Stimulated activated CD8-positive, alpha-beta memory T cell treated with anti-CD3 and anti-CD28 coated beads, Interleukin-4, amount 100 ng/mL, for 4 hours (primary cell): ENCODE measurements at places on chromosomes 1 and 21.

GRCh38 chr1:1302006-1302430, 5.7 kb downstream of the ACAP3 start:
- no peak for DNase-seq

- no peak for DNase-seq
Observed at GRCh38 chr1:46026531-46026930, 105.9 kb downstream of the PIK3R3 start.

- DNase-seq, result no peak
Observed at GRCh38 chr1:233252441-233252840, 43.1 kb downstream of the PCNX2 start.

DNA sequence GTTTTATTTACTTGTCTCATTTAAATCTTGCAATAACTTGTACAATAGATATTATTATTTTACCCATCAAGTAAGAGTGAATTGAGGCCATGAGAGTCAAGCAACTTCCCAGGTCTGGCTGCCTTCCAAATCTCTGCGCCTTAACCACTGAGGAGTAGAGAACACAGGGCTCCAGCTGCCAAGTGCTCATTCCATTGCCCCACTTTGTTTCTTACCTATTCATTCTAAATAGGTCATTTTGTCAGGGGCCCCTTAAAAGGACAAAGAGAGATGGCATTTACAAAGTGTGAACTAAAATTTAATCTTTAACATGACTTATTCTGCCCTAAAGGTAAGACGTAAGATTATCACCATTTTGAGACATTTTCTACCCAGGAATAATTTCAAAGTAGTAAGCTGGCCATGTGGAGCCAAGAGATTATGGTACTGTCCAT, 3.5 kb downstream of the PPP1R15B start:
- no peak for DNase-seq

DNA sequence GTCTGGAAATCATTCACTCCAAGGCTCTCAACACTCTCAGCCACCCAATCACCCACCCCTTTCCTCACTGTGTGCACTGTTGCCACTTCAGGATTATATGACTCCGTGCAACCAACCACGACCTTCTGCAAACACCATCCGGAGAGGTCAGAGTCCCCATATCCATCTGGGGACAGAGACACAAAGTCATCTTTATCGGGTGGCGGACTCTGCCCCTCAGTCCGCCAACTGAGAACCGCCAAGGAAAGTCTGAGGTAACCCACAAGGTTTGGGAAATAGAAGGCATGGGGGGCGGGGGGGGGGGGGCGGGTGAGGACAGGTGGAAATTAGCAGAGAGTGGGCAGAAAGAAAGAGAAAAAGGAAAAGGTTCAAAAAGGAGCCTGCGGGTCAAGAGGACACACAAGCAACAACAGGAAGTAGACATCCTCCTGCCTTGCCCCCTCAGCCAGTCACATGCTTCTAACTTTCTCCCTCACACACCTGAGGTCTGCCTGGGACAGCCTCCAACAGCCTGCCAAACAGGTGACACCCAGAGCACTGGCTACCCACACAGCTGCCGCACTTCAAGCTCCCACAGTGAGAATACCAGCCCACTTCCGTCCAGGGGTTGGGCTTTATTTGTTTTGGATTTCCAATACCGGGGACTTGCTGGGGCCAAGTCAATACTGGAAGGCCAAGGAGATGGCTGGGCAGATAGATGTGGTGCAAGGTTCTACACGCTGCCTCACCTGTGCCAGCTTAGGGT, 58.1 kb downstream of the SSBP3 start:
- no peak for DNase-seq

- no peak for DNase-seq
Observed at GRCh38 chr1:17594026-17594425, 54.5 kb downstream of the ARHGEF10L start.

DNA sequence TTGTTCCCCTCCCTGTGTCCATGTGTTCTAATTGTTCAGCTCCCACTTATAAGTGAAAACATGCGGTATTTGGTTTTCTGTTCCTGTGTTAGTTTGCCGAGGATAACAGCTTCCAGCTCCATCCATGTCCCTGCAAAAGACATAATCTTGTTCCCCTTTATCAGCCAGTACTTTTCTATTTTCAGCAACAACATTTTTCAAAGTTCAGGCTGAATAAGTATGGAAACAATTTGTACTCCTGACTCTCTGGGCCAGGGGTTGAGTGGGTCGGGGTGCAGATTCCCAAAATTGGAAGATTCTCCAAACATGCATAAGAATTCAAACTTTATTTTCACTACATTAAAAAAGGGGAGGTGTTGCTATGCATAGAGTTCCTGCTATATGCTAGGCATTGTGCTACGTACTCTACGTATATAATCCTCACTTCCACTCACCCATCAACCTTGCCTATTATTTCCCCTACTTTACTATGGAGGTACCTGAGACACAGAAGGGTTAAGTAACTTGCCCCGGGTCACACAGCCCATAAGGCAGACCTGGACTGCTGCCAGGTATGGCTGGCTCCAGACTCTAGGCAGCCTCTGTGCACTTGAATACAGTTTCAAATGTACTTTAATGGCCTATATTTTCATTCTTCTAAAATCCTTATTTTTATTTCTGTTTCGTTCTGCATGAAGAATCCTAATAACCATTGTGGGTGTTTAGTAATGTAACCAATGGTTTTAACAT, 117.1 kb upstream of the C8B start:
- DNase-seq, result no peak

GRCh38 chr1:155379631-155380090, 59.0 kb downstream of the RUSC1 start:
- no peak for DNase-seq

GRCh38 chr1:31707711-31708110, 3.9 kb upstream of the COL16A1 start:
- no peak for DNase-seq

DNA sequence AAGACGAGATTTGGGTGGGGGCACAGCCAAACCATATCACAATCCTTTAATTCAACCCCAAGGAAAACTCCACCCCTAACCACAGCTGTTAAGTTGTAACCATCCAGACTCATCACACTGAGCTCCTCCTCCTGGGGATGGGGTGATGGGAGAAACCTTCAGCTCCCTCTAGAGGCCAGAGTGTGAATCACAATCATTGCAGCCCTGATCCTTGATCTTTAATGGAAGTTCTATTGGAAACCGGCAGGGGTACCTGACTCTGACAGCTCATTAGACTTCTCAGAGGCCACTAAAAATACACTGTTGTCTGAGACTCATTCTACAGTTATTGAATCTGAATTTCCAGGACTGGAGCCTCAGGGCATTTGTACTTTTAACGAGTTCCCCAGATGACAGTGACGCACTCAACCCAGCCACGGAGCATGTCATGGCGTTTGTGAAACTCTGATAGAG, 127.2 kb downstream of the IGSF21 start:
- DNase-seq, result no peak

DNA sequence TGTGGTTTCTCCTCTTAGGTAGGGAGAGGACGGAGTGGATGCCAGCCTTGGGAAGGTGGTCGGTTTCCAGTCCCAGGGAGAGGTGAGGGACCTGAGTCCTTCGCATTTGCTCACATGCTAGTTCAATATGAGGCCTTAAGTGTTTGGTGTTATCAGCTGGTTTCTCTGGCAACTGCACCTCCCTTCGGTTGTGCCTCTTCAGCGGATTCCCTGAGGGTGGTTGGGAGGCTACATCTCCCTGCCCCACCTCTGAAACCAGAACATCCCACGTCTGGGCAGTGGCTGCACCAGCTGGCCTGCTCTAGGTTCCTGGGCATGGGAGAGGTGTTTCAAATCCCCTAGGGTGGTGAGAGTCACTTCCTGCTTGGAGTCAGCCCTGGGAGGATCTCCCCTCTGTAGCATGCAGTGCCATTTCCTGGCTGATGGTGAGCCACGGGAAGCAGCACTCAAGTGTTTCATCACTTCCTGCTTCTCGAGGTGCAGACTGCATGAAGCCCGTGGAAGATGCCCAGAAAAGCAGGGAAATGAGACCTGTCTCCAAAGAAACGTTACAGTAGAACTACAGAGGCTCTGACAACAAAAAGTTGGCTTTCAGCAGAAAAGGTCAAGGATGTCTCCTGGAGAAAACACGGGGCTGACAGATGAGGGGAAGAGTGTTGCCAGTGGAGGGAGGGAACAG, 4.5 kb downstream of the TMEM125 start:
- no peak for DNase-seq

GRCh38 chr1:167832693-167833092, 81.2 kb downstream of the ADCY10 start:
- no peak for DNase-seq

DNA sequence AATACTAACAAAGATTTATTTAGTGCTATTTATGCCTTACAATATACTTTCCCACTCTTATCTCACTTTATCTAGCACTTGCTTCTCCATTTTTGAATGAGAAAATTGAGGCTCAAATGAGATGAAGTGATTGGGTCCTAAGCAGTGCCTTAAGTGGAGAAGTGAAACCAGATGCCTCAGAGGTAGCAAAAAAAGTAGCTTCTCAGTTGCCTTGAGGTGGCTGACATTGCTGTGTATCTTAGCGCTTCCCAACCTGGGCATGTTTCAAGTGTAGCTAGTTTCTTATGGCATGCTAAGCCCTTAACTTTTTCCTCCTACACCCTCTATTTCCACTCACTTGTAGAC, 390.4 kb downstream of the OMA1 start:
- DNase-seq, result no peak

GRCh38 chr21:34844924-34845238, 176.1 kb downstream of the CLIC6 start:
- DNase-seq, result no peak

- DNase-seq, result no peak
Observed at GRCh38 chr1:197763307-197763706, 12.0 kb downstream of the DENND1B start.

- no peak for DNase-seq
Observed at GRCh38 chr1:91697416-91697815, 188.5 kb downstream of the TGFBR3 start.

- no peak for DNase-seq
Observed at GRCh38 chr1:64282351-64282750, 78.9 kb downstream of the UBE2U start.
